ENCODE measurements at places on chromosomes 3 and 15.

DNA sequence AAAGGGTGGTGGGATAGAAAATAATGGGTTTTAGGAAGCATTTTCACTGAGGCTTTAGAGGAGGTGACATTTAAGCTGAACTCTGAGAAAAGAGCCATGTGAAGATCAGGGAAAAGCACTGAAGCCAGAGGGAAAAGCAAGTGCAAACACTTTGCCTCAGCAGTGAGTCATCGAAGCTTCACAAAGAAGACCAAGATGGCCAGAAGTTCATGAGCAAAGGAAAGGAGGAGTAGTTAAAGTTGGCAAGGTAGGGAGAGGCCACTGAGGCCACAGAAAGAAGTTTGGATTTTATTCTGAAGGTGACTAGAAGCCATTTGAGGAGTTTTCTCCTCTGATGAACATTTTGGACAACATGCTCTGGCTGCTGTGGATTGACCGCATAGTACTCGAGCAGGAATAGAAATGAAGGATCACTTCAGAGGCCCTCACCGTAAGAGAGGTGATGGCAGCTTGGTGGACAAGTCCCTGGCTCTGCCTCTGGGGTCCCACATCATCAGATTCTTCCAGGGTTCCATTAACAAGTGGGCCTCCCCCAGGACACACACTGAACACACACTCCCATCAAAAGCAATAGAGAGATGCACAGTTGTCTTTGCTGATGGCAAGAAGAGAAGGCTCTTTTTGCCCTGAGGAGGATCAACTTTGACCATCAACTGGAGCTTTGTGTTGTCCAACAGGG is 75.5 kb downstream of the TOP2B start:
- DNase-seq: no peak

GRCh38 chr3:112074616-112075497 is 11.3 kb upstream of the C3orf52 start:
- no peak for DNase-seq

DNA sequence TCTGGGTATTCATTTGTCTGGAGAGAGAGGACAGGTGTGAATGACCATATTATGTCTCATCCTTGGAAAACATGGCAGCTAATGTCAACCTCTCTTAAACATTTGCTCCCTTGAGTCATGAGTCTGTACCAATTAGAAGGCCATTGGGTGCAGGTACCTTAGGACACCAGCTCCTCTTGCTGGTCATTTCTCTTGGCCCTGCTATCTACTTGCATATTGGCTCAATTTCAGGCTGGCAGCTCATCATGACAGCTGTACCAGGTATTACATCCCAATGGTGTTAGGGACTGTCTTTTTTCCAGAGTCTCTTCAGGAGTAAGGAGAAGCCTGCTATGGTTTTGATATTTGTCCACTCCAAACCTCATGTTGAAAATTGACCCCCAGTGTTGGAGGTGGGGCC is 92.2 kb upstream of the ANKRD28 start:
- no peak for DNase-seq

- no peak for DNase-seq
These were observed 6.5 kb downstream of the CHST13 start for GRCh38 chr3:126530171-126531050.

GRCh38 chr3:141051443-141052200 is 475 bp downstream of the SPSB4 start:
- no peak for DNase-seq

Data from NK-92 treated with Interleukin-12 subunit alpha and Interleukin-12 subunit beta, amount 100 ng/mL, for 24 hours (cell line).